ENCODE measurements at places on chromosomes 4 and X.

DNA sequence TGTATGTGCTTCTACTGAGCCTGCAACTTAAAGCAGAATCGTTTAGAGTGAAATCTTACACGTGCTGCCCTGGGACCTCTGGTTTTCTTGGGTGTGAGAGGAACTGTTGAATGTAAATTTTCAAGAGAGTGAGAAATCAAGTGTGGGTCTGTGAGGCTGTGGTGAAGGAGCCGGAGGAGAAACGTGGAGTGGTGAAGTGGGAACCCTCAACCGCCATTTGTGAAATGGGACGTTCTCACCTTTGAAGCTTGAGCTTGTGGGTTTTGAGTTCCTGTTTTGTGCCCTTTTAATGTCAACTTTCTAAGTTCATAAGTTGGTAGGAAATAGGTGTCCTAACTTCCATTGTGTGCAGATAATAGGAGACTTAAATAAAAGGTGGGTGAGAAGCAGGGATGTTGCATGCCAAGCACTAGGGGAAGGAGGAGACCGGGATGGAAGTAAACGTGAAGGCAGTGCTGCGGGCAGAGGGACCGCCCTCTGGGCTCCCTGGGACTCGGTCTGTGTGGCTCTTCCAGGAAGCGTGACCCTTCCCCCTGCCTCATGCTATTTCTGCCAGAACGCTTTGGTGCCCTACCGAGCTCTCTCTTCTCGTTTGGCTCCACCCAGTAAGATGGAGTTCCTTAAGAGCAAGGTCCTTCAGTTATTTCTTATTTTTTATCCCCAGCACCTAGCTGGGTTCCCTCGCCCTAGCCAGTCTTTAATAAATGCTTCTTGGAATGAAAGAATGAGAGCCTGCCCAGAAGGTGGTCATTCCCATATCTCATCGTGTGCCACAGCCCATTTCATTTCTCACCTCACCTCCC is 56.0 kb downstream of the TMEM131L start:
- DNase-seq: peak; percentile 34

GRCh38 chrX:14291666-14292500 is 237.5 kb upstream of the GLRA2 start:
- no peak for DNase-seq

- DNase-seq: no peak
These were observed 22.7 kb downstream of the F8A1 start for GRCh38 chrX:154908821-154909220.

GRCh38 chrX:50812995-50813842 is 775 bp downstream of the SHROOM4 start:
- no peak for DNase-seq

- DNase-seq: no peak
These were observed 73.0 kb upstream of the CLCN4 start for GRCh38 chrX:10083809-10084208.

All from activated CD8-positive, alpha-beta memory T cell treated with anti-CD3 and anti-CD28 coated beads for 4 hours (primary cell).